CD4-positive, alpha-beta memory T cell (primary cell): ENCODE measurements at places on chromosomes 3 and 15.

DNA sequence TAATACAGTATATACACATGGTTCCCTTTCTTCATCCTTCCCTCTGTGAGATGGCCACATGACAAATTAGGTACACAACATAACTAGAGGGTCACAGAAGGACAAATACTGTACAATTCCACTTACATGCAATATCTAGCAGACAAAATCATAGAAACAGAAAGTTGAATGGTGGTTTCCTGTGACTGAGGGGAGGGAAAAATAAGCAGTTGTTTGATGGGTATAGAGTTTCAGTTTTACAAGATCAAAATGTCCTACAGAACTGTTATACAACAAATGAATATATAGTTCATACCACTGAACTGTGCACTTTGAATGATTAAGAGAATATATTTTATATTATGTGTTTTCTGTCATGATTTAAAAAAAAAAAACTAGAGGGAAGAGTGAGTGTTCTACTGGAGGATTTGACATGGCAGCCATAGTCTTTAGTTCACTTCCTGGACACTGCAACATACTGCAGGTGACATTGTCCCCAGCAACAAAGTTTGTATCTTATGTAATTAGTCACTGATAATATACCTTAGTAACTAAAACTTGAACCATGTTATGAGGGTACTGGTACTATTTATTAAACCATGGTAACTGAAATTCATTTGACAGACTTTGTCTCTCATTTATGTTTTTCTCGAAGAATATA lies 37.2 kb downstream of the CCDC54 start:
- no peak for DNase-seq

- no peak for DNase-seq
Observed at GRCh38 chr3:106965307-106965706, 411.9 kb upstream of the CCDC54 start.

- no peak for DNase-seq
Observed at GRCh38 chr15:59741274-59741906, 52.3 kb upstream of the BNIP2 start.

GRCh38 chr3:11118181-11118682 lies 36.1 kb upstream of the HRH1 start:
- no peak for DNase-seq

- DNase-seq: no peak
Observed at GRCh38 chr3:127660621-127661251, 12.0 kb upstream of the ABTB1 start.

- DNase-seq: no peak
Observed at GRCh38 chr3:28743831-28744230, 395.2 kb upstream of the AZI2 start.

DNA sequence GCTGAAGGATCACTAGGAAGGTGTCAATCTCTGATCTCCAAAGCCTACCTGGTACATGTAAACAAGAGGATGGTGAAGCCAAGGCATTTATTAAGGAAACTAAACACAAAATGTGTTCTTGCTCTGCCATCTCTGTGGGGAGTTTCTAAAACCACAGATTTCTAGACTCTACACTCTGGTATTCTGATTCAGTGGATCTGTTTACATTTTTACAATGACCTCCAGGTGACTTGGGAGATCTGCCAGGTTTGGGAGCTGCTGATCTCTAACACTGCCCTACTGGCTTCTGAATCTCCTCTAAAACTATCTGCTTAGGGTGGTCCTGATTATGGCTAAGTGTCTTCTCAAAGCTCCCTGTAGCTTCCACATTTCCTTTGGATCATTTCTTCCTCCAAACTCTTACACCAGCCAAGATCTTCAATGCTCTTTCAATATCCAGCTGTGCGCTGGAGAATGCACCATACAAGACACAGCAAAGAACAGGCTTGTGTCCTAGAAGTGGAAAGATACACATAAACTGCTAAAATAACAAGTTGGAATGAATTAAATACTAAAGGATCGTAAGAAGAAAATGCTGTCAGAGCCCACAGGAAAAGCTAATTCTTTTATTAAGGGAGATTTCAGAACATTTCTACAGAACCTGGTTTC lies 72.7 kb downstream of the GREM1 start:
- DNase-seq: no peak

GRCh38 chr15:69135499-69135898 lies 24.9 kb upstream of the GLCE start:
- DNase-seq: no peak

DNA sequence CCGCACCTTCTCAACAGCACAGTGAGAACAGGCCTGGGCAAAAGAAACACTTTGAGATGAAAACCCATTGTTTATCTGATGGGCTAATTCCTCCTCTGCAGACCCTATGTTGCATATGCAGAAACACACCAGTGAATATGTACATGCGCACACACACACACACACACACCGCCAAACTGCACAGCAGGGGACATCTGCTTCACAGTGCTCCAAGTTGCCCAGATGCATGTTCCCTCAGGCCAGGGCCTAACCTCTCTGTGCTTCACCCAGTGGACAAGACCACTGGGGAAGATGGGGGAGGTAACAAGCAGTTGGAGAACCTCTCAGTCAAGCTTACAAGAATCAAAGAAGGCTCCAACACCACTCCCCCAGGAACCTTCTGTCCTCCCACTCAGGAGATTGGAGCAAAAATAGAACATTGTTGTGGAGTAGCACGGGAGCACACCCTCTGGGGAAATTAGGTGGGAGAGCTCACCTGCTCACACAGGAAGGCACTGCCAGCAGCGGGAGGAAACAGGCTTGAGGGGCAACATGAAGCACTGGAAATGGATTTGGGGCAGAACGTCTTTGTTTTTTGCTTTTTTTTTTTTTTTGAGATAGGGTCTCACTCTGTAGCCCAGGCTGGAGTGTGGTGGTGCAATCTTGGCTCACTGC lies 13.0 kb downstream of the HCN4 start:
- DNase-seq: no peak

DNA sequence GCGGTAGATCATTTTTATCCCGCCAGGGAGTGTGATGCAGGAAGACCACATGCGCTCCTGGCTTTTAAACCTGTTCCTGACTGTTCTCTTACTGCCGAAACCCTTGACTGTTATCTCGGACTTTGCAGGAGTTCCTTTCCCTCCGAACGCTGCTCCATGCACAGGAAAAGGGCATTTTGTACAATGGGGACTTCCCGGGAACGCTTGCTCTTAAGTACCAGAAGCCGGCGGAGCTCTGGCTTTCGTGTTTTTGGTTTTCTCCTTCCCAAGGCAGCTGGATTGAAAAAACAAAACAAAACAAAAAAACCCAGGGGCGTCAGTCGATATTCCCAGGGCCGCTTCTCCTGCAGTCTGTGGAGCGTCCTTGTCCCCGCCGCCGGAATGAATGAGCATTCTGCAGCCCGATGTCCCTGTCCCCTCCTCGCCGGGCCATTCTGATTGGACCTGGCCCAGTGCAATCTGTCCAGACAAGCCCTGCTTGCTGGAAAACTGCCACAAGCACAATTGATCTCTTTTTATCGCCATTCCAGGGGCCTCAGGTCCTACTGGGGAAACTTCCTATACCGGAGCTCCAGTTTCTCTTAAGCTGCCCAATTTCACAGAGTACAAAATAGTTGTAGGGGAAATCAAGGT lies 44.8 kb downstream of the SLC6A1 start:
- DNase-seq: no peak

GRCh38 chr15:93973287-93973686 lies 258.1 kb upstream of the MCTP2 start:
- DNase-seq: no peak

GRCh38 chr3:187295316-187296034 lies 3.9 kb upstream of the MASP1 start:
- DNase-seq: no peak

- no peak for DNase-seq
Observed at GRCh38 chr3:105334138-105334882, 32.4 kb upstream of the ALCAM start.

DNA sequence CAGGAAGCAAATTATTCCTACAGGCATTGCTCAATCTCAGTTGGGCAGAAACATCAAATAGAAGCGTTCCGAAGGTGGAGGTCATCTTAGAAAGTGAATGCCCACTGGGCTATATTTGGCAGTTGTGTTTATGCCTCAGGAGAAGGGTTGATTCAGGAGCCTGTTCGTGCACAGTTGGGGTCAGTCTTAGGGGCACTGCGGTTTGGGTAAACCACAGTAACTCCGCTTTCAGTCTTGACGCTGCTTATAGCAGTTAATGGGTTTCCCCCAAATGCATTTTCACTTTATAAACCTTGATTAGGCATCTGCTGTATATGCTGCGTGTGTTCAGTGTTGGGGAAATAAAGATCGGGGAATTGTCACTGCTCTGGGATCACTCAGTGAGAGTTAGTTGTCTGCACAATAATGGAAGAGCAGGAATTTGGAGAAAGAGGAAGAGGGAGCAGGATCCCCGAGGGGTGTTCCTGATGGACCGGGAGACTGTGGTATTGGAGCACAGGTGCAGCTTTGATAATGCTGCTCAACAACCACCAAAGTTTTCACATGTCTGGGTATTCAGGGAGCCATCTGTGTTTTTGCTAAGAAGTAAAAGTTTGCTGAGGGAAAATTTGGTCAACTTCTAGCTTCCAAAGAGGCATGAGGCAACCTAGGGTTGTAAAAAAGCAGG lies 124.3 kb upstream of the EIF1B start:
- DNase-seq: no peak
